ENCODE measurements at places on chromosomes 7 and 10. TPM values are rescaled to one million over a fixed set of nuclear protein-coding genes. Genes with fewer than 3 reads are reported as not detected.

GRCh38 chr7:117666031-117666430, 186.2 kb downstream of the CFTR start:
- DNase-seq: no peak

WNT8B gene
- polyA plus RNA-seq: 0.15 TPM

- no peak for DNase-seq
Observed at GRCh38 chr7:25994433-25994994, 157.5 kb upstream of the NFE2L3 start.

- no peak for DNase-seq
Observed at GRCh38 chr7:34761627-34762026, 103.6 kb downstream of the NPSR1 start.

NPFFR1 gene
- polyA plus RNA-seq: not detected

DNA sequence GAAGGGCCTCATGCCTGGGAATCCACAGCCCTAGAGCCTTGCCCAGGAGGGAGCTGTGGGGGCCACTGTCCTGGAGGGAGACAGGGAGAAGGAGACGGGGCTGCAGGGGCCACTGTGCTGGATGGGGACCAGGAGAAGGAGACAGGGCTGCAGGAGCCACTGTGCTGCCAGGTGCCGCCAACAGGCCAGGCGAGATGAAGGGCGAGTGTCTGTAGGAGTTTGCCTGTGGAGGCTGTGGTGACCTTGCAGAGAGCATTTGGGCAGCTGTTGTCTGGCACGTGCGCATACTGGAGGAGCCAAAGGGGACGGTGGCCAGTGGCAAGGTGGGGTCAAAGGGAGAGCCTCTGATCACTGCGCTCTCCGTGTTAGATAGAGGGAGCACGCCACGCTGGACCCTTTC, 79.2 kb downstream of the NKX6-2 start:
- DNase-seq: no peak

KLF6 gene
- 161 TPM for polyA plus RNA-seq

STEAP1 gene
- 4.3 TPM for polyA plus RNA-seq

All from muscle of arm (tissue), 14 donors.